Activated T-cell treated with anti-CD3 and anti-CD28 coated beads, Interleukin-2, amount 50 U/mL, for 72 hours (primary cell): ENCODE measurements at places on chromosomes 1 and 21.
A peak's percentile ranks its signal among the peaks of the same experiment; 100 is the strongest.

DNA sequence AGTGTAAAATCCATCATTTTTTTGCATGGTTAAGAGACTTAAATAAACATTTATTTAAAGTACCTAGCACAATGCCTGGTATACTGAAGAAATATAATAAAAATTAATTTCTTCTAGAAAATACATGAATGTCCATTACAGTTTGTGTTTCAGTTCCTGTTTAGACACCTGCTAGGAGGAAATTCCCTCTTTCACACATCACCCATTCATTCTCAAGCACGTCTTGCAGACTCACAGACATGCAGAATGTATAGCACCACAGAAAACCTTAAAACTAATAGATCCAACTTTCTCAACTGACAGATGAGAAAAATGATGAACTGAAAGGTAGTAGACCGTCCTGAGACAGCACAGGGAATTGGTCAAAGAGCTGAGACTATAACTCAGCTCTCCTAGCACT lies 172.2 kb upstream of the C8B start:
- DNase-seq, result no peak

DNA sequence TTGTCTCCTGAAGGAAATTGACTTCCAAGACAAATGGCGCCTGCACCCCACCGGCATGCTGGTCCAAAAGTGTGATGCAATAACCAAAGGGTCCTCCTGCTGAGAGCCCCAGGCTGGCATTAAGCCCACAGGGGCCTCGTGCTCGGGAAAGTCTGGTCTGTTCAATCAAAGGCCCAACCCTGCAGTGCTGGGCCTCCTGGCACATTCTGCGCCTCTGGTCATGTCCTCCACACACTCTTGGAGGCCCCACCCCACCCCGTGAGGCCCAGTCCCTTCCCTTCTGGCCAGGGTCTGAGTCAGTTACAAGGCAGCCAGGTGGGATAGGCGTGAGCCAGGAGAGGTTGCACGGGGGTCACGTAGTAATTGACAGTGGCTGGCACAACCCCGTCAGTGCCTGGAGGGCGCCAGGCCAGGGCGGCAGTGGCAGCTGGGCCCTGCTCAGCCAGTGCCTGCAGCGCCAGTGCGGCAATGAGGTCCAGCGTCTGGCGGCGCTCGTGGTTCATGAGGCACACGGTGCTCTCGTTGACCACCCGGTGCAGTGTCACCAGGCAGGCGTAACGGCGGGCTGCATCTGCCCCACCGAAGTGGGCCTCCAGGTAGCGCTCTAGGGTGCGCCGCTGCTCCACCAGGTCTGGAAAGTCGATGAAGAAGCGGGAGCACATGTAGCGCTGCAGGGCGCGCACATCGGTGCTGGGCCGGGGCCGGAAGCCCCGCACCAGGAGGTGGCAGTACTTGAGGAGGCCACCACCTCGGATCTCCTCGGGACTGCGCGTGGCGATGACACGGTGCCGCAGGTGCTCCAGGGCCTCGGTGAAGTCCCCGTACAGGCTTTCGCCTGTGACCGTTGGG lies 6.8 kb downstream of the TENT5B start:
- DNase-seq, result no peak

DNA sequence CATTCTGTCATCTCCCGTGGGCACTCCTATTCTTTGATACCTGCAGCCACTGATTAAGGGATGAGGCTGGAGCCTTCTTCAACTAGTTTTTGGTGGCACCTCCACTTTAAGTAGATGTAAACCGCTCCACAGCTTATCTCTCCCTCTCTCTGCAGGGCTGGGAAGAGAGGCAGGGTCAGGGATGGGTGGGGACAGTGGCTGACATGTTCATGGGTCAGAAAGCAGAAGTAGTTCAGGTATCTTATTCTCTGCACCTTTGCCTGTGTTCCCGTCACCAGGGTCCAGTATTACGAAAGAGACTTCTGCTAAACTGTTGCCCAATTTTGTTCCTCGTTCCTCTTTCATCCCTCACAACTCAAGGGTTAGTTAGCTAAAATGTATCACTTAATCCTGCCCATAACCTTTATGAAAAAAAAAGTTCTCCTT lies 51.7 kb upstream of the EDEM3 start:
- no peak for DNase-seq

DNA sequence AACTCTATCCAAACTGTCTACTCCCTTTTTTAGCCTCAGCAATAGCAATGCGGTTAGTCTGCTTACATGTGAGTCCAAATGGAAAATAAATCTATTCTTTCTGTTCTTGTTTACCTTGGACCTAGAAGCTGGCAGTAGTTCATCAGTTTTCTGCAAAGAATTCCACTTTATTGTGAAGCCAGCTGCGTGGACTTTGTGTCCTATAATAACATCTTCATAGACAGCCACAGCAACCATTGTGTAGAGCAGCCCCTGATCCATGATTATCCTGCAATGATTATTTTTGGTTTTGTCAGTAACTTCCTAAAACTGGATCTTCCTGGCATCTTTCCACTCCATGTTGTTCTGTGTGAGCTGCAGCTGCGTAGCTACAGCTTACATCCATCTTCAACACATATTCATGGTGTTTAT lies 408.7 kb downstream of the NUF2 start:
- no peak for DNase-seq

- no peak for DNase-seq
Measured at GRCh38 chr1:28136922-28137613, 39.4 kb downstream of the PTAFR start.

GRCh38 chr1:235979176-235979575 lies 85.7 kb downstream of the NID1 start:
- no peak for DNase-seq

- DNase-seq, result peak; percentile 95
Measured at GRCh38 chr1:167517535-167518330, 596 bp downstream of the CD247 start.

GRCh38 chr1:159911326-159912070 lies 11.5 kb upstream of the CFAP45 start:
- peak; percentile 37 for DNase-seq

GRCh38 chr1:8590721-8591351 lies 226.6 kb downstream of the RERE start:
- no peak for DNase-seq

DNA sequence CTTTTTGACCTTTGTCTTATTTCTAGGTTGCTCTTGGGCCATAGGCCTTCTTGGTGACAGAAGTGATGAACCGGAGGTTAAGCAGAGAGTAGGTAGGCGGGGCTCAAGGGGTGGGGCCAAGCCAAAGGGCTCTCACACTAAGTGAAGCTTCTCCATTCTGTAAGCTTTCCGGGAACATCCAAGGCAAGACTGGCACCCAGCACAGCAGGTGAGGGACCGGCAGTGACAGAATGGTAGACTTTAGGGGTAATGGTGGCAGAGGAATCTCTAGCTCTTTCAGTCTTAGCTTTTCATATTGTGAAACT lies at the start of gene TNFAIP8L2:
TSS of gene TNFAIP8L2 (plus strand) at position 135 of the 305 bp plus-strand sequence. CDS start 2,049 bp downstream, outside the sequence.
- DNase-seq, result peak; percentile 83

DNA sequence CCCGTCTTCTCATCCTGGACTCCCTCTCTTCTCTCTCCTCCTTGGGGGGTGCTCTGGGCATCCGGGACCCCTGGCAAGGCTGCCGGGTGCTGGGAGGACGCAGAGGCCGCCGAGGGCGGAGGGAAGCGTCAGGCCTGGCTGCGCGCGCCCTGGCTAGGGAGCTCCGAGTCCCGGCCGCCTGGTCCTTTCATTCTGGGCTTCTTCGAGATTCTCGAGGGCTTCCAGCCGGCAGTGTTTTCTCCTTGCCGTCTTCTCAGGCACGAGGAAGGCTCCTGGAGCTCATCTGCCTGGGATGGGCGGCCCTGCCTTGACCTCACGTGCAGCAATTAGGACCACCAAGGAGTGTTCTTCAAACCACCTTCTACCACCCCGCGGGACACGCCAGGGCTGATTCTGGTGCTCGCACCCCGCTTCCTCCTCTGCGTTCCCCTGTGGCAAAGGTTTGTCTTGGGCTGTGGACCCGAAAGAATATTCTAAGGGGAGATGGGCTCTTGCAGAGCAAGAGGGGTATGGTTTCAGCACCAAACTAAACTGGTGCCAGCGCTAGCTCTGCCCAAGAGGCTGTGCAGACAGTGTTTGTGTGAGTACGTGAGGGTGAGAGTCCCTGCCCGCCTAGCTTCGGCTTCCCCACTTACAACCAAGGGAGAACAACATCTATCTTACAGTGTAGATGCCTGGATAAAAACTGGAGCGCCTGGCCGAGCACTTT lies 36.5 kb downstream of the PIK3CD start:
- DNase-seq, result no peak

DNA sequence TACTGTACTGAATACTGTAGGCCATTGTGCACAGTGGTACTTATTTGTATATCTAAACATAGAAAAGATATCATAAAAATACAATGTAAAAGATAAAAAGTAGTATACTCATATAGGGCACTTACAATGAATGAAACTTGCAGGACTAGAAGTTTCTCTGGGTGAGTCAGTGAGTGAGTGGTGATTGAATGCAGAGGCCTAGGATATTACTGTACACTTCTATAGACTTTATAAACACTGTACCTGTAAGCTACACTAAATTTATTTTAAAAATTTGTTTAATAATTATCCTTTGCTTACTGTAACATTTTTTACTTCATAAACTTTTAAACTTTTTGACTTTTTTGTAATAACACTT lies 82.5 kb downstream of the FGGY start:
- no peak for DNase-seq

DNA sequence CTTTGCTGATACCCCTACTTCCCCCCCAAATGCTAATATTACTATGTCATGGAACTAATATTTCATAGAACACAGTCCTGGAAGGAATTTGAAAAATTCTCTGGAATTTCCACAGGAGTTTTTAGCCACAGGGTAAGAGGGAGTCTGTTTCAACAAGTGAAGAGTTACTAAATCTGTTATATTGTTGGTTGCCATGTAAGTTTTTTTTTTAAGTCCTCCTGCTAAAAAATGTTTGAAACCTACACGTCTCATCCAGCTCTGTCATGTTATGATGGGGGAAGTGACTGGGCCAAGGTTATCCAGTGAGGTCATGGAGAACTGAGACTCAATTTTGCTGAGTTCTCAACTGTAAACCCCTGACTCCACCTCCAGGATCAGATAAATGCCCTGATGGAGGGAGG lies 60.8 kb upstream of the USP24 start:
- no peak for DNase-seq

DNA sequence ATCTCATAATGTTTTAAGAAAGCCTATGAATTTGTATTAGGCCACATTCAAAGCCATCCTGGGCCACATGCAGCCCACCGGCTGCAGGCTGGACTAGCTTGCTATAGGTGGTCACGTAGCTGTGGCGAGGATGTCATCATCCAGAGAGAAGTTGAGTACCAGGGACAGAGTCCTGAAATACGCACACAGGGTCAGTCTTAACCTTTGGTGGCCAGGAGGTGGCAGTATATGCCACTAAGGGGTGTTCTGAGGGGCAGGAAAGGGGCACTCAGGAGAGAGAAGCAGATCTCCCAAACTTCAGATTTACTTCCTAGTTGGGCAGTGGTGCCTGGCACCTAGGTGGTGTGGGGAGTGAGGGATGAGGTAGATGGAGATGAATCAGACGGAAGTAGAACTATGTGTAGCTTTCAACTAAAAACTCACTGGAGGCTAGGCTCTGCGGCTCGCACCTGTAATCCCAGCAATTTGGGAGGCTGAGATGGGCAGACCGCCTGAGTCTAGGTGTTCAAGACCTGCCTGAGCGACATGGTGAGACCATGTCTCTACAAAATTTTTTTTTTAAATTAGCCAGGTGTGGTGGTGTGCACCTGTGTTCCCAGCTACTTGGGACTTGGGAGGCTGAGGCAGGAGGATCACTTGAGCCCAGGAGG lies 16.3 kb upstream of the CDK18 start:
- peak; percentile 54 for DNase-seq

GRCh38 chr1:243705585-243705984 lies 144.5 kb downstream of the AKT3 start:
- no peak for DNase-seq

DNA sequence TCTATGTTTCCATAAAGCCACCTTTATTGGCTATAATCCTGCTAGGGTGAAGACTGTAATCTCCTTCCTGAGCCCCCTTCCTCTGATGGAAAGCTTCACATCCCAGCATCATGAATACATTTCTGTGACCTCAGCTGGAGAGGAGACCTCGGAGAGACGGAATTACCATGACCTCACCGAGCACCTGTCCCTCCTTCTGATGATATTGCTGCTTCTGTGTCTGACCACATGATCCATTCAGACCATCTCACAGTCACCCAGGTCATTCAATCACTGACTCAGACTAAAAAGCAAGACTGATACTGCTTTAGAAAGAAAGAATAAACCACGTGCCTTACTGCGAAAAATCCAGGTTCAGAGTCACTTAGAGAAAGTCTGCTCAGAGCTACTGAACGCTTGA lies 8.8 kb downstream of the KCND3 start:
- no peak for DNase-seq

GRCh38 chr1:171984850-171985485 lies 143.7 kb downstream of the DNM3 start:
- DNase-seq, result peak; percentile 8

- DNase-seq, result no peak
Measured at GRCh38 chr21:41032541-41032940, 135.4 kb upstream of the BACE2 start.

- no peak for DNase-seq
Measured at GRCh38 chr1:247456021-247456420, 1.9 kb downstream of the OR2B11 start.

DNA sequence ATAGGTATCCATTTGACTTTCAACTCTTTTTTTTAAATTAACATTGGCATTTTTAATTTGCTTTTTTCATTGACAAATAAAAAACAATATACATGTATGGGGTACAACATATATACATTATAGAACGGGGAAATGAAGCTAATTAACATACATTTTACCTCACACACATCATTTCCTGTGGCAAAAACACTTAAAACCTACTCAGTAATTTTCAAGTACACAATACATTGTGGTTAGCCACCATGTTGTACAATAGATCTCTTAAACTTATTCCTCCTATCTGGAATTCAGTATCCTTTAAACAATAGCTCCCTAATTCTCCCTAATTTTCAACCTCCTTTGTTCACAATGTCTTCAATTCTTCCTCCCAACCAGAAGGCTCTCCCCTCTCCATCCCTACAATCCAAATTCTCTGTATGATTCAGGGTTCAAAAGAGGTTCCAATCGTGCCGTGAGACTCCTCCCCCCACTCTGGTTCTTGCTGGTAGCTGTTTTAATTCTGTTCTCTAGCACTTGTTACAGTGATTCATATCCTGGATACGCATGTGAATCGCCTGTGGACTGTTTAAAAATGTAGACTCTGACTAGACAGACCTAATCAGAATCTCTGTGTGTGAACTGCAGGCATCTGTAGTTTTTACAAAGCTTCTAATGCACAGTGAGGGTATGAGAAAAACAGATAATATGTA lies 87.6 kb upstream of the DUSP10 start:
- peak; percentile 73 for DNase-seq

GRCh38 chr21:38349111-38349746 lies 92.4 kb downstream of the KCNJ15 start:
- DNase-seq, result no peak
